ENCODE measurements at places on chromosomes 5 and 9.

- no peak for DNase-seq
These were observed 4.9 kb upstream of the GAPT start for GRCh38 chr5:58486290-58486689.

DNA sequence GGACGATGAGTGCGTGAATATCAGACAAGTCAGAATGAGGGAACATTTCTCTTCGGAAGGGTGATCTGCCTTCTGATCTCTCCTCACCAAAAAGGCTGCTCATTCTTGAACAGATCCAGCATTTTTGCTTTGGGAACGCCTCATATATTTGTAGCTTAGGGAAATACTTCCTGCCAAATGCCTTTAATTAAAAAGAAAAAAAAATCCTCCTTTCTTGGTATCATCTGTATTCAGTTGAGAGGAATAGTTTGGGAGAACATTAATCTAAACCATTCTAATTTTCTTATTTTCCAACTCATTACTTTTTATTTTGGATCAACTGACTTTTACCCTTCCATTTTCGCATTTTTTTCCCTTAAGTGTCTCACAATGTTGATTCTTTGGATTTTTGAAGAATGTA lies 163.4 kb downstream of the SNX18 start:
- DNase-seq, result no peak

DNA sequence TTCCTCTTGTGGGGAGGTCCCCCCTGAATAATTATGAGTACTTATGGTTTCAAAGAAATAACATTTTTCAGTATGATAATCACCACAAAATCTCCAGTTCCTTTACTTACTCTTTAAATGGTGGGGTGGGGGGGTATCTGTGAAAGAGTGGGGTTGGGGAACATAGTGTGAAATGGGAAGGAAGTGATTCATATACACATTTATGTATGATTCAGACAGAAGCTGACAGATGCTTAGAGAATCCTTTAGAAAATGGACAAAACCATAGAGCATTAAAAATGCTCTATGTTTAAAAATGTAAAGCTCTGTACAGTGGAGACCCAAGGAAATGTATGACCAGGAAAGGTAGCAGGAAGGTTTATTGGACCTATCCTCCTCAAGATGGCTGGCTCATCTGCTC lies 267.5 kb upstream of the GRIA1 start:
- no peak for DNase-seq

- DNase-seq, result no peak
These were observed 112.8 kb upstream of the SAP30L start for GRCh38 chr5:154333016-154333415.

GRCh38 chr9:136920734-136921231 lies 23.8 kb downstream of the FBXW5 start:
- DNase-seq, result no peak

- no peak for DNase-seq
These were observed 341.0 kb upstream of the PANK3 start for GRCh38 chr5:168920019-168920810.

DNA sequence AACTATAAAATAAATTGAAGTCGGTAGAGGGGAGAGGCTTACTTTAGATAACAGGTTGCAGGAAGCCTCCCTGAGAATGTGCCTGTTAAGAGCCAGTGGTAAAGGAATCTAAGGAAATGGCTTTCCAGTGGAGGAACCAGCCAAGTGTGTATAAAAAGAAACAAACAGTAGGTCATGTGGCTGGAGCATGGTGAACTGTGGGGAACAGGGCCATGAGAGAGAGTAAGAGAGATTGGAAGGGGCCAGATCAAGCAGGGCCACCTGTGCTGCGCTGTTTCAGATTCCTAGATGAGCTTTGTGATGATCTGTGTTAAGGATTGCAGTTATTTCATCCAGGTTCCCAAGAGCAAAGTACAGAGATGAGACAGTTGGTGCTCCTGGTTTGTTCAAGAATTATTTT lies 152.7 kb upstream of the SGCD start:
- no peak for DNase-seq

DNA sequence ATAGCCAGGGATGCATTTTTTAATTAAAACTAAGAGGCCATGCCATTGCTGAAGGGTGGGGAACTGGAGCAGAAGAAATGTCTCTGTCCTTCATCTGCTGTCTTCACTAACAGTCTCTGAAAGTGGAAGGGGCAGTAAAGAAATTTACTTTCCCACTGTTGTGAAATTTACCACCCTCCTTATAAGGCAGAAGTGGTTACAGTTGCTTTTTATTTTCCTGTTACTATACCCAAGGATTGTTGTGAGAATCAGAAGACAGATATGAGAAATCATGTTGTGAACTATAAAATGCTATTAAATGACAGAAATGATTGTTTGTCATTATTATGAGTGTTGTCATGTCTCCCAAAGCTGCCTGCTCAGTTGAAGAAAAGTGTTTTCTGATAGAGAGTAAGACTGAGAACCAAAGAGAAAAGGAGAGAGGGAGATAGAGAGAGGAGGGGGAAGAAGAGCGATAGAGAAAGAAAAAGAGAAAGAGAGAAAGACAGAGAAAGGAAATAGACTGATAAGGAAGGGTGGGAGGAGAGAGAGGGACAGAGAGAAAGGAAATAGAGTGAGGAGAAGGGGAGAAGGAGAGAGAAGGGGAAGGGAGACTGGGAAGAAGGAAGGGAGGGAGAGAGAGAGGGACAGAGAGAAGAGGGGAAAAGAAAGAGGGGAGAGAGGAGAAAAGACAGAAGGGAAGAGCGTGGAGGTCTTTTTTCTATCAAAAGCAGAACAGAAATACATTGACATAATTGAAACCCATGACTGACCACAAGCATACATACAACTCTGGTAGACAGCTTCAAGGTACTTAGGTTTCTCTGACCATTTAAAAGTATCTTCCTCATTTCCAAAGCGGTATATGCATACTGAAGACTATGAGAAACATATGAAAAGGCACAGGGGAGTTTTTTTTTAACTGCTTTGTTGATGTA lies 22.5 kb downstream of the SEC61B start:
- no peak for DNase-seq

- peak; percentile 57 for DNase-seq
These were observed 669.9 kb downstream of the PTPRD start for GRCh38 chr9:9942764-9943424.

DNA sequence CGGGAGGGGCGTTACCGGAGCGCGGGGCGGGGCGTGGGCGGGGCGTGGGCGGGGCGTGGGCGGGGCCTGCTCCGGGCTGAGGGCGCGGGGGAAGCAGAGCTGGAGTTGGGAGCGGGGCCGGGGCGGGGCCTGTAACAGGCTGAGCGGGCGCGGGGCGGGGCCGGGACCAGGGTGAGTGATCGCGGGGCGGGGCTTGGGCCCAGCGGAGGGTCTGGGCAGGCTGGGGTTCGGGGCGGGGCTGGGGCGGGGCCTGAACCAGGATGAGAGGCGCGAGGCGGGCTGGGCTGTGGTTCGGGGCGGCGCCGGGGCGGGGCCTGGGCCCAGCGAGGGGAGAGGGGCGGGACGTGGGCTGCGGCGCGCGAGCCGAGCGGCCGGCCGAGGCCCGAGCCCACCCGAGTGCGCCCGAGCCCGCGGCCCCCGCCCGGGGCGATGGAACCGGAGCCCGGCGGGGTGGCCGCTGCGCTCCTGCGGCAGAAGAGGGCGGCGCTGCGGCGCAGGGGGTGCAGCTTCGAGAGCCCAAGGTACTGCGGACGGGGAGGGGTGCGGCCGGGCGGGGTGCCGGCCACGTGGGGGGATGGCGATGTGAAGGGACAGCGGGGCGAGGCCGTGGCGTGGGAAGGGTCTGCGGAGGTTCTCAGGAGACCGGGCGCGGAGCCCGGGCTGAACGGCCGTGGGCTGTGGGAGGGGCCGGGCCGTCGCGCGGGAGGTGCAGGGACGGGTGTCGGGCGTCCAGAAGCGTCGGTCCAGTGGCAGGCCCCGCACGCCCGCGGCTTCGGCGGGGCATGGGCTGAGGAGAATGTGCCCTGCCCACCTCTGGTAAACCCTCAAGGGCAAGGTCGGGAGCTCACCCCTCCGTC lies 39.5 kb upstream of the GARNL3 start:
- peak; percentile 95 for DNase-seq

DNA sequence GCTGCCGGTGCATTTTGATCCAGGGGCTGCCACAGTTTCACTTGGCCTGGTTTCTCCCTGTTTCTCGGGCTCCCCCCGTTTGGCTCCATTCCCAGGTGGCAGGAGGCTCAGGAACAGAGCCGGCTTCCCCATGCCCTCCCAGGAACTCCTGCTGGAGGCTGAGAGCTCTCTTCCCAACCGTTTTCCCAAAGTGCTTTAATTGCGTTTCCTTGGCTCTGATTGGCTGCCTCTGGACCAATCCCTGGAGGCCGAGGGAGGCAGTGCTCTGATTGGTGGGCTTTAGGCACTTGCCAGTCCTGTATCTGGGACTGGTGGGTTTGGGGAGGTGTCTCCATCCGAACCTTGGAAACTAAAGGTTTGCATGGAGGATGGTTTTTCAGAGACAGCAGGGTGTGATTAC lies 4.9 kb downstream of the TSPAN17 start:
- no peak for DNase-seq

DNA sequence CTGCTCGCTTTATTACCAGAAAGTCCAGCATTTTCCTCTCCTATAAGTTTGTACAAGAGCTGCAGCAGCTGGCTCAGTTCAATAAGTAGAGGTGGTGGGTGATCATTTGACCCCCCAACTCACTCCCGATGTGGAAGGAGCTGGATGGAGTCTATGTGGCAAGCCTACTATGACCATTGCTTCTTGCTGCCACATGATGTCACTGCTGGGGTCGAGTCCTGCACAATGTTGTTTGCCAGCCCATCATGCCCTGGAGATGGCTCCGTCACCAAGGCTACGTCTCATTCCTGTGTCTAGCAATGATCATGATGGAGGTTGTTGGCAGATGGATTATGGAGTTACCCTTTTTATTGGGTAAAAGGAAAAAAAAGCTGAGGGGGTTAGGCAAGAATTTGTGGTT lies 266.3 kb downstream of the PSAT1 start:
- DNase-seq, result no peak

DNA sequence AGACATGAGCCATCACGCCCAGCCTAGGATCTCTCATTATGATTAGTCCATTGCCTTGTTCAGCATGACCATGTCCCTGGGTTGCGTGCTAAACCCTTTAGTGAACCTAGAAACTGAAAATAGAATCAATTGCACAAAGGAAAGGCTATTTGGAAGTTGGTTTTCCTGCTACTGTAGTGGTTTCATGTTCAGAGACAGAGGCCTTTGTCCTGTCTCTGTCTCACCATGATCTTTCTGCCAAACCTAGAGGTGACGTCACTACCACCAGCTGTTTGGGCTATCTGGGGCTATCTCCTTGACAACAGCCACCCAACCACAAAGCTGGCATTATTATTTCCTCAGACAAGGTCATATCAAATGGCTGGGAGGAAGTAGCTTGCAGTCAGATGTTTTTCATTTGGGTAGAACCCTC lies 4.0 kb upstream of the CDK5RAP2 start:
- DNase-seq, result peak; percentile 35

- no peak for DNase-seq
These were observed 17.8 kb downstream of the SNX24 start for GRCh38 chr5:122863240-122863639.

- peak; percentile 86 for DNase-seq
These were observed 5.9 kb downstream of the CYFIP2 start for GRCh38 chr5:157271740-157272271.

DNA sequence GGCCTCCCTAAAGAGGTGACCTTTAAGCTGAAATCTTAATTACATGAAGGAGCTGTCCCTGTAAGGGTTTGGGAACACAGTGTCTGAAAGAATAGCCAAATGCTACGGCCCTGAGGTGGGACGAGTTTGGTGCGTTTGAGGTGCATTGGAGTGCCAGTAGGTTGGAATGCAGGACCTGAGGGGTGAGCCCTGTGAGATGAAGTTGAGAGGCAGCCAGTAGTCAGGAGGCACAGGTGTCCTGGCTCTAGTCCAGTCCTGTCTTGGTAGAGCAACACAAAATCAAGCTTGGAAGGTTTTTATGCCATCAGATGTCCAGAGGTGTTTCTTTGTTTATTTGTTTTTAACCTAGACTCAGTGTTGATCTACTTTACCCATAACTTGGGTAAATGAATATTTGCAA lies 108.5 kb downstream of the ARHGAP26 start:
- no peak for DNase-seq

DNA sequence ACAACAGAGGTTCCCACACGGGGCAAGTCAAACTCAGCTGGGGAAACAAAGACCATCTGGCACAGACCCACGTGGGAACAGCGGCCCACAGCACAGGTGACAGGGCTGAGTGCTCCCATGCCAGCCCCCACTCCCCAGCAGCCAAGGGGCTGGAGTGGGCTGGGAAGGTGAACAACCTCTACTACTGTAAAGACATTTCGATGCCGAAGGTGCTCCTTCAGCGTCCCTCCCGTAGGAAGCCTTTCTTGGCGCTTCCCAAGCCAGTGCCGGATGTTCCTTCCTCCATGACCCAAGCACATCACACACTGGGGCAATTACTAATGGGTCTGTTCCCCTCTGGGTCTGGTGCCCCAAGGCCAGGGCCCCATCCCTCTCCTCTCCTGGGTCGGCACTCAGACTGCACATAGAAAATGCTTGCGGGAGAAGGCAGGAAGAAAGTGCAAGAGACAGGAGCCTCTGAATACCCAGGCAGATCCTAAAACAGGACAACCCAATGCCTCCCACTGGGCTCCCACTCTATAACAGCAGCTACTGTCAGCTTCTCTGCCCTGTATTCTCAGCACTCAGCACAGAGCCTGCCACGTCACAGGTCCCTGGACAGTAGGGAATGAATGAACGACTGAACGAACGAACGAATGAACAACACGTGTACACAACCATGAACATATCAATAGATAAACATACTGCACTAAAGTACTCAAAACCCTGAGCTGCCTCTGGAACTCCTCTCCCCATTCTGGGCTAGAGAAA lies 77.0 kb upstream of the LRRTM2 start:
- DNase-seq, result no peak

- no peak for DNase-seq
These were observed 11.7 kb downstream of the CATSPER3 start for GRCh38 chr5:134979416-134979815.

- no peak for DNase-seq
These were observed 85.3 kb downstream of the FAM114A2 start for GRCh38 chr5:153953411-153953810.

DNA sequence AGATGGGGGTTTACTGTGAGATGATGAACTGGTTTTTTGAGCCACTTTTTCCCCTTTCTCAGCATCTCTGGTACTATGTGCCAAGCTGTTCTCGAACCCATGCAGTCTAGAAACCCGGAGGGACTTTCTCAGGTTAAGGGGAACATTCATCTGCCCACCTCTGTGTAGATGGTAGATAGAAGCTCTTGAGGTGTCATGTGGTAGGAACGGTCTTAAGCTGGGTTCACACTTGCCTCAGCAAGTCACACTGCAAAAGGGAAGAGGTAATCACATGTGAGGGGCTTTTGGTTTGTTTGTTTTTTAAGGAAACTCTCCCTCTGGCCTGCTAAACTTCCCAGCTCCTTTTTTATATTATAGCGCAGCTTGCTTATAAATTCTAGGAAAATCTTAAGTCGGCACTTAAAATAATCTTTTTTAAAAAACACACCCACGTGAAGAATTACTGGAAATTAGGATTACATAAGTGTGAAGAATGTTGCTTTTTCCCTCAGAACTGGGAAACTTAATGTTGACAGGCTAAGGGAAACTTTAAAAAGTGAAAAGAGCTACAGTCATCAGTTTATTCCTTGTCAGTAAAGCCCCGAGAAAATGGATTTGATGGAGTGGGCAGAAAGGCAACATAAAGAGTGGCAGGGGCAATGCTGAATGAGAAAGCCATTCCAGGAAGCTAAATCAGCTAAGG lies 430.3 kb downstream of the ARHGEF28 start:
- DNase-seq, result no peak

- no peak for DNase-seq
These were observed 41.3 kb downstream of the PFDN1 start for GRCh38 chr5:140261403-140262171.

- DNase-seq, result no peak
These were observed 111.1 kb upstream of the LMX1B start for GRCh38 chr9:126502417-126503332.

All from stimulated activated naive CD8-positive, alpha-beta T cell treated with anti-CD3 and anti-CD28 coated beads, Interleukin-15, Interleukin-2, amounts not matched to agents 100 U/mL and 50 U/mL, for 24 hours (primary cell).